ENCODE measurements at places on chromosomes 16 and 17.

- DNase-seq, result no peak
Observed at GRCh38 chr16:75526032-75526790, 9.7 kb downstream of the CHST5 start.

- DNase-seq, result no peak
Observed at GRCh38 chr17:54220829-54221228, 398.1 kb downstream of the KIF2B start.

DNA sequence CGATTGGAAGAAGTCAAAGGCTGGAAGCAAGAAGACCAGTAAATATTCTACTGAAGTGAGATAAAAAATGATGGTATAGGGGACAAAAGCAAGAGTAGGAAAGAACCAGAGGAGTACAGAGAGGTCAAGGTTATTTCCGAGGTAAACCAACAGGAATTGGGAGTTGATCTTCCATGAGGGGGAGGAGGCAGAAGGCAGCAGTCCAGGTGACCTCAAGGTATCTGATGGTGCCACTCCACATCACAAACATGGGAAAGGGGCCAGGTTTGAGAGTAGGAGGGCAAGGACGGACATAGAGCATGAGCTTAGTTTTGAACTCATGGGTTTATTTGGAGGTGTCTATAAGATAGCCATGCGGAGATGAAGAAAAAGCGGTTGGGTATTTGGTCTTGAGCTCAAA, 79.4 kb upstream of the CDYL2 start:
- no peak for DNase-seq

DNA sequence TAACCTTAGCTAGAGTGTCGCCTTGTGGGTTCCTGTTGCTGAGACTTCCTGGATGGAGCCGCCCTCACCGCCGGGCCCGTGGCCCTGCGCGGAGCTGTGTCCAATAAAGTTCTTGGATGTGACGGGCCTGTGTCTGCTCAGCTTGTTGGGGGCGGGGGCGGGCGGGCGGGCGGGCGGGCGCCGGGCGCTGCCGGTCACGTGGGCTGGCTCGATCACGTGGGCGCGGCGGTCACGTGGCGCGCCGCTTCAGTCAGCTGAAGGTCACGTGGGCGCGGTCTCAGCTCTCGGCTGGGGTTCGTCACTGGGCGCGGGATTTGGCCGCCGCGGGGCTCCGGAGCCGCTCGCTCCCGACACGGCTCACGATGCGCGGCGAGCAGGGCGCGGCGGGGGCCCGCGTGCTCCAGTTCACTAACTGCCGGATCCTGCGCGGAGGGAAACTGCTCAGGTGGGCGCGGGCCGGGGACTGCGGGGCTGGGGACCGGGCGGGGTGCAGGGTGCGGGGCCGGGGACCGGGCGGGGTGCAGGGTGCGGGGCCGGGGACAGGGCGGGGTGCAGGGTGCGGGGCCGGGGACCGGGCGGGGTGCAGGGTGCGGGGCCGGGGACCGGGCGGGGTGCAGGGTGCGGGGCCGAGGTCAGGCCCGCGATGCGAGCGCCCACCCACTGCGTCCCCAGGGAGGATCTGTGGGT, at the start of gene AMDHD2:
AMDHD2 (plus strand) TSS at position 275 of the 687 bp plus-strand sequence; CDS start at position 363, 88 bp downstream.
- DNase-seq, result peak; percentile 97

GRCh38 chr16:46916980-46917379, 32.8 kb downstream of the GPT2 start:
- DNase-seq, result no peak

DNA sequence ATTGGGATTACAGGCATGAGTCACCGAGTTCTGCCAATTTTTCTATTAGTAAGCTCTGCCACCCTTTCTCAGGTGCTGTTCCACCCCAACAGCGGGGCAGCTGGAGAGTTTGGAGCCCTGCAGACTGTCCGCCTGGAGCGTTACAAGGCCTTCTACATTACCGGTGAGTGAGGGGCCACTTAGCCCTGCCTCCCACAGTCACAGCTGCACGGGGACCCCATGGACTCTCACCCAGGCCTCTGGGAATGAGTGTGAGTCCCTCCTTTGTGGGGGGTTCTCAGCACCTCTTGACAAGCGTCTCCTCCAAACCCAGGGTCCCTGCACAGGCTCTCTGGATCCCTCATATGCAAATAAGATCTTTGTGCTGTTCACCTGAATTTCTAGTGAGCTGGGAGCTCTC, 56.0 kb downstream of the WIPI1 start:
- no peak for DNase-seq

GRCh38 chr16:80938004-80938878, 68.4 kb downstream of the CMC2 start:
- no peak for DNase-seq

GRCh38 chr16:25691519-25692091, at the start of gene HS3ST4:
HS3ST4 (plus strand) TSS chr16:25691959.
- DNase-seq, result peak; percentile 36

DNA sequence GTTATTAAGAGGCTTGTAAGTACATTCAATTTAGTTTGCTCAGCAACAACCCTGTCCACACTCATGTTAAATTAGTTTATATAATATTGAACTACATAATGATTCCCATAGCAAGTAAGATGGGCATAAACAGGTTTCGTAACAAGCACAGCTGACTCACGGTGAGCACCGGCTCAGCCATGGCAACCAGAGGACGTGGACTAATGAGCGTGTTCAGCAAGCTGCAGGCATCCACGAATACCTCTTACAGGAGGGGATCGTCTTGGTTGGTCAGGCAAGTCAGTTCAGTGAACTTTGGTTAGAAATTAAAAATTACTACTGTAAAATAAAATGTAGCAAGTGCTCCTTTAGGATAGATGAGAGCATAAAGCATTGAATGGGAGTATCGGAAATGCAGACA, 58.4 kb downstream of the ELAC2 start:
- DNase-seq, result no peak

- no peak for DNase-seq
Observed at GRCh38 chr17:48561884-48562810, 16.0 kb downstream of the HOXB4 start.

DNA sequence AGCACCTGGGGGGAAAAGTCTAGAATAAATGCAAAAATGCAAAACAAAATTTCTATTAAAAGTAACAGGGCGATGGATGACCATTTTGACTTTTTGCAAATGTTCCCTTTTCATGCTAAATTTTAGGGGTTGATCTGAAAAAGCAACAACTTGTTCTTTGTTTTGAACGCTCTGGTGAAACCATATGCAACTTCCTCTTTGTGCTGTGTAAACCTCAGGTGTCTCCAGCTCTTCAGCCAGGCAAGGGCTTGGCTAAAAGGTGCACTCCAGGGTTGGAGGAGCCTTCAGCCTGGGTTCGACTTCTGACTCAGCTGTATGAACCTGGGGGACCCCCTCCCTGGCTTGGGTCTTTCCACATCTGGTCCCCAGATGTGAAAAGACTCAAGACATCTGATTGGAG, 9.5 kb downstream of the IRF8 start:
- DNase-seq, result peak; percentile 45

GRCh38 chr17:9361188-9361955, 214.2 kb downstream of the STX8 start:
- DNase-seq, result peak; percentile 70

DNA sequence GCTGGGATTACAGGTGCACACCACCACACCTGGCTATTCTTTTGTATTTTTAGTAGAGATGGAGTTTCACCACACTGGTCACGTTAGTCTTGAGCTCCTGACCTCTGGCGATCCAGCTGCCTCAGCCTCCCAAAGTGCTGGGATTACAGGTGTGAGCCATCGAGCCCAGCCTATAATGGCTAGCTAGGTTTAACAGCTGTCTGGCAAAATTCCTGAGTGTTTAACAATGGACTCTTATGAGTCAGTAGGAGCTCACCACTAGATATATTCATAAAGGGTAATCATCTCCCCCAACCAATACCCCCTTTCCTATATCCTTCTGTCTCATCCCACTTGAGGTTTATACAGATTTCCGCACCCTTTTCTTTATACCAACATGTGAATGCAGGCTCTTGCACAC, 91.5 kb upstream of the CDH13 start:
- DNase-seq, result no peak

DNA sequence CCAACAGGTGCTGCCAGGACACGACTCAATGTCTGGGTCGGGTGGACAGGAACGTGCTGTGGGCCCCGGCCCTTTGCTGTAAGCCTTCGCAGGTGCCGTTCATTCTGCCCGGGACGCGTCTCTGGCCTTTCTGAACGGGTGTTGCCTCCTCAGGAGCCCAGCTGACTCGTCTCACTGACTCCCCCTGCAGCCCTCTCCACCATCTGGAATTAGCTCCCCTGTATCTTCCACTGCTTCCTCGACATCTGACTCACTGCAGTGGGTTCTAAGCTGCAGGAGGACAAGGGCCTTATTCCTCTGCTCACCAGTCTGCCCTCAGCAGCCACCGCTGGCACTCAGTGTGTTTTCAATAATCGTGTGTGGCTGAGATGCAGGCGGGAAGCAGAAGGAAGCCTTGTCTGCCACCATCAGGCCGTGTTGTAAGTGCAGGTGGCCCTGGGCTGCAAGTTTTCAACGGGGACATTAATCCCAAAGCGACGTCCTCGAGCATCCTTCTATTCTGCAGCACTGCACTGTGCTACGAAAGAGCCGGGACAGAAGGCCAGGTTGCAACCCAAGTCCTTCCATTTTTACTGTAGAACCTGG, 256.2 kb downstream of the FOXL1 start:
- DNase-seq, result no peak

DNA sequence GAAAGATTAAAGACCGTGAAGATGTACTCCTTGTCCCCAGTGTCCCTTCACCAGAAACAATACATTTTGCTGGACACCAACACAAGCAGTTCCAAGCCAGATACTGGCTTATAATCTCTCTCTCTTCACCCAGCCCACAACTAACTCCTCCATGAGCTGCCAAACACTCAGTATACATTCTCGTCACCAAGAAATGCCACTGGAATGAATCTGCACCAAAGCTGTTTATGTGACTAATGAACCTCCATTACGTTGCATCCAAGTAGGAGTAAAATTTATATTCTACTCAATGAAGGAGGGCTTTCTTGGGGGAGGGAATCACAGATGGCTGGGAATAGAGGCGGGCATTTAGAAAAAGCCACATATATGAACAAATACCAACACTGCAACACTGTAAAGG, 20.9 kb upstream of the SOX9 start:
- no peak for DNase-seq

- no peak for DNase-seq
Observed at GRCh38 chr17:21271454-21272183, 12.9 kb upstream of the MAP2K3 start.

DNA sequence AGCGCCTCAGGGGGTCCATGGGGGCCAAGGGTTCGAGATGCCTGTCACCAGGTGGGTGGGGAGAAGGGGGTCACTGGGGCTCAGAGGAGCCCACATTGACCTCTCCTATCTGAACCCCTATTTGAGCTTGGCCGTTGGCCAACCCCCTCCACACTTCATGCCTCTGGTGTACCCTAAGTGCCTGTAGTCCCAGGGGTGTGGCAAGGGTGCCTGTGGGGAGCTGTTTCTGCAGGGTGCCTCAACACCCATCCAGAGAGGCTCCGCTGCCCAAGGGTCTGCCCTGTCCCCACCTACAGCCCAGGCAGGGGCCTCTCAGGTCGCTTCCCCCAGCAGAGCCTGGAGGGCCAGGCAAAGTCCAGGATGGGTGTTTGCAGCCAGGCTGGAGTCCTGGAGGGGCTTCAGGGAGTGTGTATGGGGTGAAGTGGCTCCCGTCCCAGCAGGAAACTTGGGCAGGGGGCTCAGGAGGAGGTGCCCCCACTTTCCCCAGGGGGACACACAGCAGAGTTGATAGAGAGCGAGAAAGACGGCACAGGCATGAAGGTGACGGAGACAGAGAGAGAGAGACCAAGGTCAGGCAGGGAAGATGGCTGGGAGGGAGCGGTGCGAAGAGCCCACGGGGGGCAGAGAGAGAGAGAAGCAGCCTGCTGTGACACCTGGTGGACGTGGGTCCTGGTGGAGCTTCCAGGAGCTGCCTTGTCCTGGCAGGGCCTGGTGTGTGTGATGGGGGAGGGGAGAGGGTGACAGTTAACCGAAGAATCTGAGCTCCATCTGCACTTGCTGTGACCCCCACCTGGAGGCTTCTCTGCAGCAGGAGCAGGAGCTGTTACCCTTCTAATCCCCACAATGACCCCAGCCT, at the start of gene SEPTIN12:
SEPTIN12 (minus strand) TSS at position 719 of the 856 bp plus-strand sequence; CDS start at position 19, 700 bp downstream.
- no peak for DNase-seq

DNA sequence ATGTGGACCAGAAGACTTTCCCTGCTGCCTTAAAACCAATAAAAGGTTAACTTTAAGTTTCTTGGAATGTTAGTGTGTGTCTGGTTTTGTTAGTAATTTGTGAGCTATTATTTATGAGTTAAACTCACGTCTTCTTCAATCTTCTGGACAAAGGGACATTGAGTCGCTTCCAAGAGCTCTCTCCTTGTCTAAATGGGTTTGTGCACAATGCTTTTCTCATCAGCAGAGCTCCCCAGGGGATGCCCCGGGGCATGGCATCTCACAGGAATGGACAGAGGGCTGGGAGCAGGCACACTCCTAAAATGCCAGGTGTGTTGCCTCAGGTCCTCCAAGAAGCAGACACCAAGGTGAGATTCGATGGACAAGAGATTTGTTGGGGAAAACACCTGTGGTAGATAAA, 90.5 kb downstream of the RGS9 start:
- DNase-seq, result no peak

- DNase-seq, result no peak
Observed at GRCh38 chr16:51049678-51050376, 101.2 kb downstream of the SALL1 start.

DNA sequence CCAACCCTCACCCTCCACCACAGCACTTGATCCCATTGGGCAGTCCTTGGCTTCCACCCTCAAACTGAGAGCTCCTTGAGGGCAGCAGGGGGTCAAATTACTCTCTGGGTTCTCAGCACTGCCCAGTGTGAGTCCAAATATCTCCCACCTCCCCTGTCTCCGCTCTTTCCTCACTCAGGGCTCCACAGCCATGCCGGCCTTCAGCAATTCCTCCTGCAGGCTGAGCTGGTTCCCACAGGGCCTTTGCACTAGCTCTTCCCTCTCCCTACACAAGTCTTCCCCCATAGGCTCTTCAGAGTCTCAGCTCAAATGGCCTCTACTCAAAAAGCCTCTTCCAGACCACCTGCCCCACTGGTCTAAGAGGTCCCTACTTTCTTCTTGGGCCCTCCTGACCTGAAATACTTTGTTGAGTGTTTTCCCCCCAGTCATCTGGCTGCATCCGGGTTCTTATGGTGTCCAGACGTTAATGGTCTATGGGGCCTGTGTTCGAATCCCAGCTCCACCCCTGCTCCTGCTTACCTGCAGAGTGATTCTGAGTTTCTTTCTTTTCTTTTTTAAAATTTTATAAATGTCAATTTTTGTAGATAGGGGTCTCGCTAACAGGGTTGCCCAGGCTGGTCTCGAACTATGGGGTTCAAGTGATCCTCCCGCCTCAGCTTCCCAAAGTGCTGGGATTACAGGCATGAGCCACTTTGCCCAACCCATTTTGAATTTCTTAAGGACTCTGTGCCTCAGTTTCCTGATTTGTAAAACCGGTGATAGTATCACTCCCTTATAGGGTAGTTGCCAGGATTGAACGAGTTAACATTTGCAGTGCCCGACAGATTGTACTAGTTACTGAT, 973 bp upstream of the IL4R start:
- no peak for DNase-seq

GRCh38 chr17:36657390-36657762, 56.0 kb downstream of the MRM1 start:
- DNase-seq, result no peak
